ENCODE measurements at places on chromosomes 6 and 20.

DNA sequence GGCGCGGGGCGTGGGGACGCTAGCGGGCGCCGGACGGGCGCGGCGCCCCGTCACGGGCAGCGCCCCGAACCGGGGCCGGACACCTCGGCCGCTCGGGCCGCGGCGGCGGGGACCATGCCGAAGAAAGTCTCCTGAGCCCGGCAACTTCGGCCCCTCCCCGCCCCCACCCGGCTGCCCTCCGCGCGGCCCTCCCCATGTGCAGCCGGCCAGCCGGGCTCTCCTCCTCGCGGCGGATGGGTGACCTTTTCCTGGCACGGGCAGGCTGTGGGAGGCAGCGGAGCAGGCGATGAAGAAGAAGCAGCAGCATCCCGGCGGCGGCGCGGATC is 278 bp downstream of the UST start:
- DNase-seq = peak; percentile 68

DNA sequence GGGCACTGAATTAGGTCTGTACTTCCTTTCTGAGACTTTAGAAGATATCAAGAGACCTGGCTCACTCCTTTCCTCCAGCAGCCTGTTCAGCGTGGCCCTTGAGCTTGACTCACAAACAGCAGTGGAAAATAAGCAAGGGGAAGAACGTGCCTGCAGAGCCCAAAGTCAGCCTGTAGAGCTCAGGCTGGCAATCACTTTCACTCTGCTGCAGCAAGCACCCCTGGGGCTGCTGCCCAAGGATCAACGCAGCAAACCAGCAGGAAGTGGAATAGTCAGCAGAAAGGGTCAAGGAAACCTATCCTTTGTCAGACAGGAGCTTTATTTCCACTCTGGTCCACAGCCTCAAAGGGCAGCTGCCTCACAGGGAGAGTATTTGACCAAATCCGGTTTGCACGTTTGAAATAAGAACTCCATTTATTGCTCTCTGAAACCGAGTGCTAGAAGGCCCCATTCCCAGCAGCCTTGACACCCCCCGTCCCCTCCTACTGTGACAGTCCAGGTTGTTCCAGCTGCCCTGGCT is 77.4 kb downstream of the PRDM1 start:
- peak; percentile 58 for DNase-seq

DNA sequence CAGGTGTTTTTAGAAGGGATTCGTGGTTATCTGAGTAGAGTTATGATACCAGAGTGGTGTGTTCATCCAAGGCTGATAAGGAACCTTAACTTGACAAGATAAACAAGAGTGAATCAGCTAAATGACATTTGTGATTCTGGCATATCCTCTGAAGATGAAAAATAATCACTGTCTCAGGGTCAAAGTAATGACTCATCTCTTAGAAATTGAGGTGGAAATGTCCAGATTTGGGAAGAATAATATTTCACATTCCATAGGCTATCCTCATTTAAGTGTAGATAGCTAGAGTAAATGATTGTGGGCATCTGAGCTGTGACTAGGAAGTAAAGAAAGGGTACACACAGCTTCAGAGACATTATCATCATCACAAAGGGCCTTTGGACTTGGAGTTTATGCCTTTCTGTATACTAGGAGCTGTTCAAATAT is 255.7 kb downstream of the GJA1 start:
- no peak for DNase-seq

DNA sequence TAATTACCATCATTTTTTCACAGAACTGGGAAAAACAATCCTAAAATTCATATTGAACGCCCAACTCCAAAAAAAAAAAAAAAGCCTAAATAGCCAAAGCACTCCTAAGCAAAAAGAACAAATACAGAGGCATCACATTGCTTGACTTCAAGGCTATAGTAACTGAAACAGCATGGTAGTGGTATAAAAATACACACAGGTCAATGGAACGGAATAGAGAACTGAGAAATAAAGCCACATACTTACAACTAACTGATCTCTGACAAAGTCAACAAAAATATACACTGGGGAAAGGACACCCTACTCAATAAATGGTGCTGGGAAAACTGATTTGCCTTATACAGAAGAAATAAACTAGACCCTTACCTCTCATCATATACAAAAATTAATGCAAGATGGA is 89.6 kb downstream of the MRAP2 start:
- DNase-seq = no peak

- peak; percentile 17 for DNase-seq
These were observed 828 bp downstream of the ASCC3 start for GRCh38 chr6:100880149-100880852.

DNA sequence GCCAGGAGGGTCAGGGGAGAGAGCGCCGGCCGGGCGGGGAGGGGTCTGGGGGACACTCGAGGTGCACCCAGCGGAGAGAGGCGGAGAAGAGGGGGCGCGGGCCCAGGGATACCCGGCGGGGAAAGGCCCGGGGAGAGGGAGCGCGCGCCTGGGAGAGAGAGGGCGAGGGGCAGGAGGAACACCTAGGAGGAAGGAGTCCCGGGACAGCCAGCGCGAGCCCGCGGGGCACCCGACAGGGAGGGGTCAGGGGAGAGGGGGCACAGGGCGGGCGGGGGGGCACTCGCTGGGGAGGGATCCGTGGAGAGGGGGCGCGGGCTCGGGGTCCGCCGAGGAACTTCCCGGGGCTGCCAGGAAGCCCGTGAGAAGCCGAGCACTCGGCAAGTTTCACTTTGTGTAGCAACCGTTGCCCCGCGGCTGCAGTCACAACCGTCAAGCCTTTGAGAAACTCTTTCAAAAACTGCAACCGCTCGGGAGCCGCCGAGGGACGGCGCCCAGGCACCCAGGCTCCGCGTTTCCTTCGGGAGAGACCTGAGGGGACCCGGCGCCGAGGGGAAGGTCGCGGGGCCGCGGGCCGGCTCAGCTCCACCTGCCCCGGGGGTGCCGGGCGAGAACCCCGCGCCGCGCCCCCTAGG is 471 bp downstream of the EZR start:
- DNase-seq = peak; percentile 86

DNA sequence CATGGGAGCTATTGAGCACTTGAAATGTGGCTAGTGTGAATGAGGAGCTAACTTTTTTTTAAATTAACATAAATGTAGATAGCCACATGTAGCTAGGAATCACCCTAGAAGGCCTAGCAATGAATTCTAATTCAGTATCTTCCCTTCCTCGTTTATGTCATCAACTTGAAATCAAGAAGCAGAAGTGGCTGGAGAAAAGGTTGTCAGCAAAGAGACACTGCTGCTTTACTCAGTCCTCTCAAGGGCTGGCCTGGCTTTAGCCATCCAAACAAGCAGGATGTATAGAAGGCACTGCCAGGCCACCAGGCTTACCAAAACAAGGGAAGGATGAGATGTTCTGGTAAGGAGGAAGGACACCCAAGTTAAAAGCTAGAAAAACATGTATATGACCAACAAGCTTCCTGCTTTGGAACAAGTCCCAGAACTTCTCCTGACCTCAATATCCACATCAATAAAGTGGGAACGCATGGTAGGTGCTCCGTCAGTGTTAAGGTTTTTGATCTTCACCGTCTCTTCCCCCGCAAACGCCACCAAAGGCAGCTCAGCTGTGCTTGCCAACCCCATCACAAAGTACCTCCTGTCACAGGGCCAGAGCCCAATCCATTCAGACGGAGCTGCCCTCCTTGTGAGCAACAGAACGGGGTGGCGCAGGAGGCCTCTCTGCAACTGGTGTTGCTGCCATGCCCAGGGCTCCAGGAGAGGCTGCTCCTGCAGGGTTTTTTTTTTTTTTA is 235.8 kb upstream of the RIN2 start:
- DNase-seq = no peak

DNA sequence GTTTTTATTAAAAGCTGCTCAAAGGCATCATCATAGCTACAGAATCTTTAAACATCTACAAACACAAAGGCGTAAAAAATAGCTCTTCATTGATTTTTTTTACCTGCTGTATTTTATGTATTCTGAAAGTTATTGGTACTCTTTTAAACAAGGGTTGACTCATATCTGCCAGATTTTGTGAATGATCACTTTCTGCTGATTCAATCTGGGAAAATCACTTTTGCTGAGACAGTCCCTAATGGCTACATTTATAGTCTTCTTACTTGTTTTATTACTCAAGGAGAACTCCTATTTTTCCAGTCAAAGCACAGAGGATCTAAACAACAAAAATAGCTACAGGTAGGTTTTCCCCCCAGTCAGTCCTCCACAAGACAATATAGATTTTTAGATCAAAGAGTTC is 739.0 kb downstream of the CBLN4 start:
- no peak for DNase-seq

DNA sequence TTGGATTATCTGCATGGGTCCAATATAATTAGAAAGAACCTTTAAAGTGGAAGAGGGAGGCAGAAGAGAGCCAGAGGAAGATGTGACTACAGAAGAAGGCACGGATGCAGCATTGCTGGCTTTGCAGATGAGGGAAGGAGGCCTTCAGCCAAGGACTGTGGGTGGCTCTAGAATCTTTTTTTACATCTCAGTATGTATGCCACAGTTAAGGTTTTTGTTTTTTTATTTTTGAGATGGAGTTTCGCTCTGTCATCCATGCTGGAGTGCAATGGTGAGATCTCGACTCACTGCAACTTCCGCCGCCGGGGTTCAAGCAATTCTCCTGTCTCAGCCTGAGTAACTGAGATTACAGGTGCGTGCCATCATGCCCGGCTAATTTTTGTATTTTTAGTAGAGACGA is 49.3 kb downstream of the MCM8 start:
- DNase-seq = no peak

DNA sequence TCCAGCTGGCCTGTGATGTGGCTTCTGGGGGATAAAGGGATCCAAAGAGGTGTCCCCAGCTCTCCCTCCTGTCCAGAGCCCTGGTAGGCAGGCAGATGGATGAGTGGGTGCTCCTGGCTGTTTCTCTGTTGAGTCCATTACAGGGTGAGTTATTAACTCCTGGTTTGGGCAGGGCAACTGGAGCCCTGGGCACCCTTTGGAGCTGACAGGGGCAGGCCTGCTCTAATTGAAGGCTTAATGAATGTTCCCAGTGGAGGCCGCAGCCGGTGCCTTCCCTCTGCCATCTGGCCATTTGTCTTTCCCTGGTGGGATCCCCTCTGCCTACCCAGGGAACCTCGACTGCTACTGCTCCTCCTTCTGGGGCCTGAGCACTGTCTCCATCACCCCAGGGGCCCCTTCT is 44.7 kb upstream of the MLN start:
- no peak for DNase-seq

- peak; percentile 92 for DNase-seq
These were observed 8.7 kb upstream of the ARMC12 start for GRCh38 chr6:35727935-35728682.

DNA sequence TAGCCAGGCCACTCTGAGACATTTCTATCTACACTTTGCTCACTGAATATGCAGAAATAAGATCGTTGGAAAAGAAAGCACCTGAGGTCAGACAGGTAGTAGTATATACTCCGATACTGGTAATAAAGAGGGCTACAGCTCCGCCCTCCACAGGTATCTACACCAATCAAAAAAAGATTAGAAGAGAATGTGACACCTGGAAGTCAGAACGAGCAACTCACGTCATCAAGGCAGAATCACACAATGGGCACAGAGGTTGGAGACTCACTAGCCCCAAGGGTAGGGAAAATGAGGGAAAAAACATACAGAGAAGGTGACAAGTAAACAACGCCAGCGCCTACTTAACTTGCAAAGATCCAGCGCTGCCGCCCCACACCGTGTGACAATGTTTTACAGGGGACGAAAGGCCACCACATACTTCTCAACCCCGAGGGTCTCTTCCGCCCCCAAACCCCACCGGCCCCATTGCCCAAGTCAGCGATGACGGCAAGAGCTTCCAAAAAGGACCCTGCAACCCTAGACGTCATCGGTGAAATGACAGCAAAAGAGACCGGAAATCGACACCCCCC is 653 bp downstream of the LMBRD1 start:
- DNase-seq = no peak

- DNase-seq = no peak
These were observed 77.3 kb downstream of the SLC22A23 start for GRCh38 chr6:3379482-3380060.

- DNase-seq = no peak
These were observed 36.2 kb downstream of the DCDC2 start for GRCh38 chr6:24321538-24322162.

- peak; percentile 50 for DNase-seq
These were observed 112.7 kb downstream of the ISM1 start for GRCh38 chr20:13333793-13334192.

- DNase-seq = peak; percentile 68
These were observed 37.1 kb upstream of the NCOA3 start for GRCh38 chr20:47464380-47465101.

GRCh38 chr6:27297857-27298730 is 14.0 kb downstream of the POM121L2 start:
- DNase-seq = no peak

DNA sequence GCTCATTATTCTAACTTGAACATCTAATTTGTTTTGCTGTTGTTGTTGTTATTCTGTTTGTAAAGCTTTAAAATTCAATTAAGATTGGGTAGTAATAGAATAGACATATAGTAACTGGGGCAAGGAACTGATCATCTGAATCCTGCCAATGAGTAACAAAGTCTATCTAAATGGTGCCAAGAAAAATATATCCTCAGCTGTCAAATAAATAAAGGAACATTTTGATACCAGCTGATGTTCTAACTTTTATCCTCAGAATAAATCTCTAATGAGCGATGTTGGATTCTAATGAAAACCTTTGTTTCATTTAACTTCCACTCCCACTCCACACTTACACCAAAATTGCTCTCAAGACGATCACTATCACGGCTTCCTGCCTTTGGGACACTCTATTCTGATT is 210.9 kb downstream of the TINAG start:
- no peak for DNase-seq

- no peak for DNase-seq
These were observed 4.8 kb upstream of the ATXN1 start for GRCh38 chr6:16766043-16766536.

GRCh38 chr6:156866220-156867015 is 89.2 kb downstream of the ARID1B start:
- DNase-seq = no peak

DNA sequence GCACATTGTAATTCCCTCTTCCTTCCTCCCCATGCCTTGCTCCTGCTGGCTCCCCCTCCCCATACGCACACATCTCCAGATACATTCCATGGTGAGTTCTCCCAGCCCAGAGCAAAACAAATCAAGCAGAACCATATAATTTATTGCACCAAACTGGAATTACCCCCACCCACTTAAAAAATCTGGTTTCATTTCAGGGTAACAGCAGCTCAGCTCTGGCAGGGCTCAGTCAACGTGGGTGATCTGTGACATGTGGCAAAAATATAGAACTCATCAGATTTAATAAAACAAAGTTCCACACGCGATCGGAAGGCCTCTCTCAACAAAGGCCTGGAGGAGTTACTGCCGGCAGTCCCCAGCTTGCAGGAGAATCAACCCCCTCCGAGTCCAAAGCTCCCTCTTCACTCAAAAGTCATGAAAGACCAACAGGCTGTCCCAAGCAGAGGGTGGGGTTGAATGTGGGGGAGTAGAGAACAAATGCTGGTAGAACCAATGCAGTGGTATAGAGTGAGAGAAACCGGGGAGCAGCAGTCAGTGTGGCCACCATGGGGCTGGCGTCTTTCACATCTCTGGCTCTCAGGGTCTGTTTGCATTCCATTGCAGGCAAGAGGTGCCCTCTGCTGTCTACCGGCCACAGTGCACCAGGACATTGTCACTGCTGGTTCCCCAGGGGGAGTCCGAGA is 323.3 kb upstream of the NT5E start:
- peak; percentile 32 for DNase-seq

Data from mucosa of descending colon (tissue), 3 donors.